ENCODE measurements at places on chromosomes 3 and 15.
A peak's percentile ranks its signal among the peaks of the same experiment; 100 is the strongest.

DNA sequence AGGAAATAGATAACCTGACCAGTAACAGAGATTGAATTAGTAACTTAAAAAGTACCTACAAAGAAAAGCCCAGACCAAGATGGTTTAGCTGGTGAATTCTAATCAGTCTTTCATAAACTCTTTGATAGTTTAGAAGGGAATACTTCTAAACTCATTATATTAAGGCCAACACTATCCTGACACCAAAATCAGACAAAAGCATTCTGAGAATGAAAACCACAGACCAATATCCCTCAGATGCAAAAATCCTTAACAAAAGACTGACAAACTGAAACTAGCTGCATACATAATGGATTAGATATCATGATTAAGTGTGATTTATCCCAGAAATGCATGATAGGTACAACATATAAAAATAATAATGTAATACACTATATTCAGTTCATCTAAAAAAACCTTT lies 115.6 kb downstream of the RFX7 start:
- no peak for DNase-seq

DNA sequence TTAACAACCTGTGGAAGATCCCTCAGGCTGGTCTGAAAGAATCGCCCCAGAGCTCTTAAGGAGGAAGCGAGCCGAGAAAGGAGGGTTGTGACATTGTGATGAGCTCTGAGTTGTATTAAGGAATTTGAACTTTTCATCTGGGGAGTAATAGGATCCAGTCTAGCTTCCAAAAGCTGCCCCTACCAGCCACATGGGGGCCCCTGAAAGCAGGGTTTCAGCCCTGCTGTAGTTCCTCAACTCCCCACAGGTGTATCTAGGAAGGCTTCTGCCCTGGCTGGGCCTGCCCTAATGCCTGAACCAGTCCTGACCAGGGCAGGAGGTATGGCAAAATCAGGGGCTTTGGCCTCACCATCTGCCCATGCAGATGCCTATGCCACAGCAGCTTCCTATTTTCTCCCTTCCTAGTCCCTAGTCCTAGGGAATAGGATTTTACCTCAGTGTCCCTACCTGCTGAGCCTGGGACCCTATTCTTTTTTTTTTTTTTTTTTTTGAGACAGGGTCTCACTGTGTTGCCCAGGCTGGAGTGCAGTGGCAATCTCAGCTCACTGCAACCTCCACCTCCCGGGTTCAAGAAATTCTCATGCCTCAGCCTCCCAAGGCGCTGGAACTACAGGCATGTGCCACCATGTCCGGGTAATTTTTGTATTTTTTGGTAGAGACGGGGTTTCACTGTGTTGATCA lies 5.0 kb upstream of the AP3S2 start:
- DNase-seq: peak; percentile 55

DNA sequence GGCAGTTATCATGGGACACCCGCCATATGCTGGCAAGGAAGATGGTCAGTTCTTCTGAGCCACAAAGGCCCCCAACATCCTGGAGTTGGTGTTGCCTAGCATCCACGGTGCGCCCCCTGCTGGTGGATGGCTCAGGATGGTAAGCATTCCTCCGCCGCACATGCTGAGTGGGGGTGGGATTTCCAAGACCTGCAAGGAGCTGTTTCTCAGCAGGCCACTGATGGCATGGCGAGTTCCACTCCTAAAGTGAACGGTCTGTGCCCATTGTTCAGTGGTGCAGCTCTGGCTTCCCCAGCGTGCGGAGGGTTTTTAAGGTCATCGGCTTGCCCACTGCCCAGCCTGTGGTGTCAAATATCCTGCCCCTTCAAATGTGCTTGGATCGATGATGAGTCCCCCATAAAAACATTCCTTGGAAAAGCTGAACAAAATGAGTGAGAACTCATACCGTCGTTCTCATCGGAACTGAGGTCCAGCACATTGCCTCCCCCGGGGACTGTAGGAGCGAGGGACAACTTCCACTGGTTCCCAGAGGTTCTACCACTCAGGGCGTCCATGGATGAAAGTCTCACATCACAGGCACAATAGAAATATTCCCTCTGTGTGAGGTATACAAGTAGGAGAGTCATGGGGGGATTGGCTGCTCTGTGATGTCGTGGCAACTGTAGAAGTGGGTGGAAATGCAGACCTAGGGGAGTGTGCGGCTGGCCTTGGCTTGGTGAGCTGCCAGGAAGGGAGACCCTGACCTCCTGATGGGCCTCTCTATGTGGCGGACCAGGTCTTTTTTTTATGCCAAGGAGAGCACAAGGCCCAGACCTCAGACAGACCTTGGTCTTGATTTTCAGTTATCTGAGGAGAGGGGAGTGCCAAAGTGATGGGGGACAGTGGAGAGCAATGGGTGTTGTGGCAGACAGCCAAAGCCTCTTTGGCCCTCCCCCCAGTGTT lies 102.0 kb downstream of the SNRPN start:
- DNase-seq: no peak

GRCh38 chr15:95690631-95691340 lies 639.7 kb upstream of the NR2F2 start:
- DNase-seq: no peak

DNA sequence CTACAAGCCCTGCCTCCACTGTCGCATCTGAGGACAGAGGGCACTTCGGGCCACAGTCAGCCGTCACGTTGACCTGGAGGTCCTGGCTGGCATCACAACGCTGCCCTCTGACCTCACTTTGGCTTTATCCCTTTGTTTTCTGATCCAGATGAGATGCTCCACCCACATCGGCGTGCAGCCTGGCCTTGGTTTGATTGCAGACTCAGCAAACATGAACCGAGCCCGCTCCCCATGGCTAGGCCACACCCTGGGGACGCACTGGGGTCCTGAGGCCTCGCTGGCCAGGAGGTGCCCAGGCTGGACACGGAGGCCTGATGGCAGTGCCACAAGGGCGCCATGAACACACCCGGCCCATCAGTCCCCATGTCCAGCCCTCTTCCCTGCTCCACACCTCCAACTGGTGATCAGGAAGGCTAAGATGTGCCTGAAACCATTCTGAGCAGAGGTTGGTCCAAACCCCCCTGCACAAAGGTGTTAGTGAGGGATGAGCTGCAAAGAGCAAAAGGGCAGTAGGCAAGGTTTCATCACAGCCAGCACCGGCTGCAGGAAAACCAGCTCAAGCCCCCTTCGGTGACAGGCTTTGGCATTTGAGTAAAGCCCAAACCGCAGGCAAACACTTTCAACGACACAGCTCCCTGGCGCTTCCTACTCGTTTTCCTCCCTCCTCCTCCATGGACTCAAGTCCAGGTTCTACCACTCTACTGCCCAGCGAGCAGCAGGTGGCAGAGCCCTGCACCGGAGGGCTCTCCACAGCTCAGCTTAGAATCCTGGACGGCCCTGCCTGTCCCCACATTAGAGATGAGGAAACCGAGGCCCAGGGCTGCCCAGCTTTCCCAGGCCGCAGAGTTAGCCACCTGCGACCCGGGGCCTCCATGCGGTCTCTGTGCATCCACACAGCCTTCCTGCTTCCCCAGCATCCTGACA lies 165.8 kb downstream of the NUP210 start:
- no peak for DNase-seq

- DNase-seq: no peak
These were observed 168.6 kb downstream of the SHQ1 start for GRCh38 chr3:72679540-72680198.

DNA sequence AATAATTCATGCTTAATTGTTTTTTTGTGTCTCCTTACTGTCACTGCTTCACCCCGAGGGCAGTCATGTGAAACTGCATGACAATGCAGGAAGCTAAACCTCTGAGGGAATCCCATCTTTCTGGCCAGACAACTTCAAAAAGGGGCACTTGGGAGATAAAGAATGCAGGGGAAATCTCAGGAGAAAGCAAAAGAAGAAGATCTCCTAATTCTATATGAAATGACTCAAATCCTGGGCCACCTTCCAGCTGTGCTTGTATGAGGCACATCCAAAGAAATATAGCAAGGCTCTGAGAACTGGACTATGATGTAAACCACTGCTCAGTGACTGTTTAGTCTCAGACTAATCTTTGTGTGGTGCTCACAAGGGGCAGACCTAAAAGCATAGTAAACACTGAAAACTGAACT lies 22.6 kb upstream of the UMPS start:
- DNase-seq: peak; percentile 96

GRCh38 chr3:141267629-141268028 lies 36.0 kb downstream of the PXYLP1 start:
- no peak for DNase-seq

GRCh38 chr3:138196023-138196422 lies 8.9 kb downstream of the ARMC8 start:
- no peak for DNase-seq

DNA sequence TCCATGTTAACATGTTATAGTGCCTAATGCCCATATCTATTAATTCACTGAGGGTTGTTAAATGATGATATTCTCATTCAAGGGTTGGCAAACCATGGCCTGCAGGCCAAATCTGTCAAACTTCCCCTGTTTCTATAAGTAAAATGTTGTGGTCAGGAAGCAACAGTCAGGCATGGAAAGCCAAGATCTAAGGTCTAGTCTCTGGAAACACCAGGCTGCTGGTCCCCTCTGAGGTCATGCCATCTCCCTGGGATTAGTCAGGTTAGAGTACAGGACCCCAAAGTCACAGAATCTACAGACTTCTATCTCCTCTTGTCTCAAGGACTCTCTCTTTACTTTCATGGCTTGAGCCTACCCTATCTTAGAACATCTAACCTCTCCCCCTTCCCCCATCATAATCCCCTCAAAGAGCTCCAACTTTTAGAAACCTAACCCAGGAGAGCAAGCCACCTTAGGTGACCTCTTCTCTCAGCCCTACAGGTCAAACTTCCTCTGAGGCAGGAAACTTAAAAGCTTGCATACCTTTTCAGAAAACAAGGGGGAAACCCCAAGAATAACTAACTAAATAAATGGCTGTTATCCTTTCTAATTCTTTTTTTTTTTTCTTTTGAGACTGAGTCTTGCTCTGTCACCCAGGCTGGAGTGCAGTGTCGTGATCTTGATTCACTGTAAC lies 15.3 kb upstream of the HERC1 start:
- DNase-seq: no peak

GRCh38 chr3:195522254-195523023 lies 20.7 kb downstream of the PPP1R2 start:
- DNase-seq: peak; percentile 64

DNA sequence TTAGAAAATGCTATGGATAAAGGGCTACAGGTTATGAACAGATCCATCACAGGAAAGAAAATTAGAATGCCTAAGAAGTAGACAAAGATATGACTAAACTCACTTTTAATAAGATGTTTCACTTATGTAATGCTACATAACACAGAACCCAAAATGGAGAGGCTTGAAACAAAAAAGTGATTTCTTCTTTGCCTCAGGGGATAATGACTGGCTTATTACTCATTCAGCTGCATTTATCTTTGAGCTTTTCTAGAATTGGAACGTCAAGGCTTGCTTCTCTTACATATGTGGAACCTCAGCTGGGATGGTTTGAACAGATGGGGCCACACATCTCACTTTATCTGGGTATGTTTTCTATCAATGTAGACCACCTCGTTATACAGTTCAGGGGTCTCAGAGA lies 120.6 kb upstream of the EPHA3 start:
- peak; percentile 6 for DNase-seq

- no peak for DNase-seq
These were observed 51.0 kb upstream of the FURIN start for GRCh38 chr15:90817117-90818057.

GRCh38 chr3:150602426-150603152 lies 532 bp upstream of the SELENOT start:
- DNase-seq: no peak

DNA sequence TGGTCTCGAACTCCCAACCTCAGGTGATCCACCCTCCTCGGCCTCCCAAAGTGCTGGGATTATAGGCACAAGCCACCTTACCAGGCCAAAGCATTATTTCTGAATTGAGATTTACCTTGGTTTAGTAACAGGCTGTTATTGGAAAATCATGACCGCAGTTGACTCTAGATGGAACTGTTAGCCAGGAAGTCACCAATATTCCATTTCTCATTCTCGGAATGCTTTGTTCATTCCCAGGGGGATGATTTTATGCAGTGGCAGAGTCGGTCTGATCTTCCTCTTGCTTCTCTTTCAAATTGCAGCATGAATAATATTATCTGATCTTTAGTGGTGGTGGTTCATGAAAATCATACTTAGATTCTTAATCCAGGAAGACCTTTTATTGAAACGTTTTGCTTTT lies 195.5 kb upstream of the MBNL1 start:
- DNase-seq: peak; percentile 84

- DNase-seq: no peak
These were observed 132.6 kb downstream of the TNIK start for GRCh38 chr3:171327441-171328174.

DNA sequence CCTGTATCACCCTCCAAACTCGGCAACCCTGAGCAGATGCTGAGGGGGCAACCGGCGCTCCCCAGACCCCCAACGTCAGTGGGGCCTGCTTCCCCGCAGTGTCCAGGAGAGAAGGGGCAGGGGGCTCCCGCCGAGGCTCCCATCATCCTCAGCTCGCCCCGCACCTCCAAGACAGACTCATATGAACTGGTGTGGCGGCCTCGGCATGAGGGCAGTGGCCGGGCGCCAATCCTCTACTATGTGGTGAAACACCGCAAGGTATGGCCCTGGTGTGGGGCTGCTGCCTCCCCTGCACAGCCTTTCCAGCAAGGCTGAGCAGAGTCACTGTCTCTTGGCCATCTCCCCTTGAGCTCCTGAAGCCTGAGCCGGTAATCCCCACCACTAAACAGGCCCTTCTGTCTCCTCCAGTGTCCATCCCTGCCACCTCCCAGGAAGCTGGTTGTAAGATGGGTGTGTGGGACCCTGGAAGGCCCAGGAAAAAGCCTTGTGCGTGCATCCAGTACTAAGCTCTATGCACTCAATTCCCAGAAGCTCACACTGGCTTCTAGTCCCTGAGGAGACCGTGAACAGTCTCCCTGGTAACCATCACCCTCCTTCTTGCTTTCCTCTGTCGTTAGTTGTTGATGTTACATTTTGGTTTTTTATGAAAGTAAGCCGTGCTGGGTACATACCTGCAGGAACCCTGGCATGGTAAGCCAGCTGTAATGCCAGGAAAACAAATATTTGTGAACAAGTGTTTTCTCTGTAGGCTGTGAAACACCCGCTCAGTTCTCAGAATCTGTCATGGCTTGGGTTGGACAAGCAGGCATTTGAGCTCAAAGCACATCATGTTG lies 63.3 kb downstream of the BOC start:
- DNase-seq: no peak

- no peak for DNase-seq
These were observed 204.6 kb downstream of the PLCL2 start for GRCh38 chr3:17089314-17089700.

DNA sequence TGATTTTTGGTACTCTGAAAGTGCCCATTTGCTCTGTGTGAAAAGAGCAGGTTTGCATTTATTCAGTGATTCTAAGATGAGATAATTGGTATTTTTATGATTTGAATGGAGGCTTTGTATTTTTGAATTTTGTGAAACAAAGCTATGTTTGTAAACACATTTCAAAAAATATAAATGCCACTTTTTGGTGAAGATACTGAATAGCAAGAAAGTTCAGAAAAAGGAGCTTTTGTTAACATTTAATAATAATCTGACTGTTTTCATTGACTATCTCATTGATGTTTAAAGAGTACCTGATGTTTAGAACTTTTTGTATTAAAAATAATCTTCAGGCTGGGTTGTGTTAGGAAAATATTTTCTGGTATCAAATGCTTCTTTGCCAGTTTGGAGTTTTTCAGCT lies 23.7 kb downstream of the TCF12 start:
- no peak for DNase-seq

GRCh38 chr15:92151741-92152140 lies 241.9 kb upstream of the ST8SIA2 start:
- no peak for DNase-seq
